ENCODE measurements at places on chromosomes 16 and 17. TPM values are rescaled to one million over a fixed set of nuclear protein-coding genes. Genes with fewer than 3 reads are reported as not detected.
A peak's percentile ranks its signal among the peaks of the same experiment; 100 is the strongest.

GRCh38 chr16:87897521-87898505, 28.5 kb upstream of the SLC7A5 start:
- no peaks in the 10 kb centered on the region for H3K4me1 ChIP-seq
- no peak overlapping the region for H3K27ac ChIP-seq
- H3K4me3 ChIP-seq = no peak overlapping the region
- H3K27me3 ChIP-seq = no peaks in the 10 kb centered on the region

GRCh38 chr16:12120217-12120981, 143.9 kb downstream of the SNX29 start:
- no peak overlapping the region for H3K27ac ChIP-seq
- H3K36me3 ChIP-seq = no peaks in the 10 kb centered on the region
- no peaks in the 10 kb centered on the region for H3K4me1 ChIP-seq
- no peak for DNase-seq
- H3K4me3 ChIP-seq = no peak overlapping the region
- no peaks in the 10 kb centered on the region for H3K27me3 ChIP-seq

GRCh38 chr17:44464037-44464436, 39.2 kb downstream of the GPATCH8 start:
- DNase-seq = no peak
- H3K27ac ChIP-seq = no peak overlapping the region
- no peaks in the 10 kb centered on the region for H3K27me3 ChIP-seq
- H3K4me1 ChIP-seq = no peaks in the 10 kb centered on the region
- no peak overlapping the region for H3K4me3 ChIP-seq

GRCh38 chr16:18984435-18985005, 786 bp downstream of the TMC7 start:
- H3K36me3 ChIP-seq = no peaks in the 10 kb centered on the region
- H3K27ac ChIP-seq = no peak overlapping the region
- DNase-seq = no peak
- H3K27me3 ChIP-seq = no peaks in the 10 kb centered on the region
- H3K4me3 ChIP-seq = peak overlapping the region; percentile 86

GRCh38 chr17:10070690-10071089, 127.7 kb downstream of the GAS7 start:
- H3K27ac ChIP-seq = no peak overlapping the region
- H3K4me3 ChIP-seq = no peak overlapping the region
- H3K36me3 ChIP-seq = peaks cover 2% of the 10 kb centered on the region
- no peaks in the 10 kb centered on the region for H3K27me3 ChIP-seq
- DNase-seq = no peak

The TBC1D3H gene
- total RNA-seq = not detected
